Stimulated activated CD4-positive, alpha-beta T cell treated with anti-CD3 and anti-CD28 coated beads, Interleukin-1b, Interleukin-23, amount 100 ng/mL, for 48 hours (primary cell): ENCODE measurements at places on chromosomes 4 and X.
A peak's percentile ranks its signal among the peaks of the same experiment; 100 is the strongest.

GRCh38 chrX:15202454-15203177 is 67.3 kb downstream of the ASB9 start:
- no peak for DNase-seq

DNA sequence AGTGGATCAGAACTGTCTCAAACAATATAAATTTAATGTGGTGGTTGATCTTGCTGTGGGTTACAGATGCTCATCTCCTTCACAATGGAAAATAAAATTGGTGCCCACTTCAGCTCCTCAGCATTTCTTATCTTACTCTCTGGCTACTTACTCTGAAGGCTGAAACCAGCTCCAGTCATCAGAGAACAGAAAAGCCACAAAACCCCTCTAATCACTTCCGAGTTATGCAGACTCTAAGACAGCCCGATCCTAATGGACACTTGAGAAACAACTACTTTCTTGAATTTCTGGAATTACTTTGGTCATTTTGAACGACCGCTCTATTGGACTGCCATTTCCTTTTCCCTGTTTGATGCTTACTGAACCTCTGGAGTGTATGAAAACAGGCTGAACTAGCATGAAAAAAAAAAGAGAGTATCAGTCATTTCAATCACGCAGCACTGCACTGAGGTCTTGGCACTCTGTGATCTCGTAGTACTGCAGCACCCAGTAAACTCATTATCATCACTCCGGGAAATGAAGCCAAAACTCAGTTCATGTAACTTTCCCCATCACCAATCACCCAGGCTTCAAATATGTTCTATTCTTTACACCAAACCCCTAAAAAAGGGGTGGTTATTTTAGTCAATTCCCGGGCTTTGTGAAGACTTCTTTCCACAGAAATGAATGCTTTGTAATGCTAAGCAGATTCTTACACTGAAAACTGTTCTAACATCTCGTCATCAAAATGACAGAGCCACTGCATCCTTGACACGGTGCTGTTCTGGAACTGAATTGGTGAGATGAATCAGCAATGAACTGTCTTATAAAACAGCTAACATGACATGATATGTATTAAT is 54.5 kb downstream of the TSPAN5 start:
- peak; percentile 40 for DNase-seq

- no peak for DNase-seq
Observed at GRCh38 chr4:142840516-142841123, 5.5 kb downstream of the INPP4B start.

DNA sequence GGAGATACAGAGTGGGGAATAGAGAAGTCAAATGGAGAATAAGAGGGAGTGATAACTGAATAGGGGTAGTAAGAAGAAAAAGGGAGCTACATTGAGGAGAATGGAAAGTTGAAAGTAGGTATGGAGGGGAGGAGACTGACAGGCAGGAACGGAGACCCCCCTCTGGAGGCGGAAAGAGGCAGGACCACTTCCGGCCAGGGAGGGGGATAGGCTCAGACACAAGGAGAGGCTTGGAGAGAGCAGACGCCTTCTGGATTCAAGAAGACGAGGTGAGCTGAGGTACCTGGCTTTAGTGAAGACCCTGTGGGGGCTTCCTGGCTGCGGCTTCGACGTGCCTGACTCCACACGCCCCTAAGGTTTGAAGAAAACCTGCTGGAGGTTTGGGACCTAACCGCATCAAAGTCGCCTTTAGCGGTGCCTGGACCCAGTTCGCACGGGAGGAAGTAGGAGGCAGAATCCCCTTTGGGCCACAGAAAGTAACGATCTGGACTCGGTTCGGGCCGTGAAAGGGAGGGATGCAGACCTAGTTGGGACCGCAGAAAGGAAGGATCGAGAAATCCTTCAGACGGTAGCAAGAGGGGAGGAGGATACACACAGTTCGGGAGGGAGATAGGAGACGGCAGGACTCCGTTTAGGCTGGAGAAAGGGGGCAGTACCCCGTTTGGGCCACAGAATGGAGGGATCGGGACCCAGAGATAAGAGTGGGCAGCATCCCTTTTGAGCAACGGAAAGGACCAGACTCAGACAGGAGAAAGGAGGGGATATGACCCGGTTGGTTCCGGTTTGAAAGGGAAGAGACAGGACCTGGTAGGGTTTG is at the start of gene TRO:
TSS of gene TRO (plus strand) at position 215 of the 817 bp plus-strand sequence. CDS start 1,423 bp downstream, outside the sequence.
- peak; percentile 3 for DNase-seq
